ENCODE measurements at places on chromosomes 11 and 22. TPM values are rescaled to one million over a fixed set of nuclear protein-coding genes. Genes with fewer than 3 reads are reported as not detected.
A peak's percentile ranks its signal among the peaks of the same experiment; 100 is the strongest.

- DNase-seq = no peak
Observed at GRCh38 chr11:133480722-133481121, 51.6 kb downstream of the OPCML start.

Gene EFCAB6
- total RNA-seq = 0.15 TPM

Gene DNAJB7
- total RNA-seq = not detected

- DNase-seq = no peak
Observed at GRCh38 chr11:90635151-90635550, 412.3 kb upstream of the CHORDC1 start.

DNA sequence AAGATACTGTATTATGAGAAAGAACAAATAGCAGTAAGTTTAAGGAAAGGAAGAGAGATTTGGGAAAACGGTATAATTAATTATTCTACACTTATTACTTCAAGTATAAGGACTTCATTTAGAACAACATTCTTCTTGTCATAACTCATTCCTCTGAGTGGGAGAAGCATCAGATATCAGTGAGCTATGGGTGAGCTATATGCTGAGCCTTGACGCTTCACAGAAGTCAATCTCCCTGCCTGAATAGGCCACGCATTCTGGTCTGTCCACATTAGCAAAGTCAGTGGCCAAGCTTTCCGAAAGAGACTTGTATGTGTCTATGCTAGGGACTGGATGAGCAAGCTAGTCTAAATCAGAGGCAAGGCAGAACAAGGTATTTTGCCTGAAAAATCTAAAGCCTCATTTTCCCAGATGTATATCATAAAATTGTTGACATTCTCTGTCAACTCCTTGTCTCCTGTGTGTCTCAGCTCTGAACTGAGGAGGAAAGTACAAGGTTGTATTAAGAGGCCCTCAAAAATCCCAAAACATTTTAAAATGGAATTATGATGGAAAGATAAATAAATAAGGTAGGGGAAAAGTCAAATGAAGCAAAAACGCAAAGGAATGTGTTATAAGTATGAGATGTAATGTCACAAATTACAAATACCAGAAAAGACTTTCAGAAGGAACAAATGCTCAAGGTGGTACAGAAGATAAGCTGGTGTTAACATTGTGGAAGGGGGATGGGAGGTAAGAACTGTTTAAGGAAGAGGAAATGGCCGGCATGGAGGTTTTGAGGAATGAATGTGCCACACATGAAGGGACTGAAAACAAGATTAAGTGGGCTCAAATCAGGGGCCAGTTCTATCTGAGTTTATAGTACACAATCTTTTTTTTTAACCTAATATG, 1.4 kb downstream of the OR52N2 start:
- DNase-seq = no peak

- DNase-seq = no peak
Observed at GRCh38 chr11:121538054-121538453, 85.3 kb upstream of the SORL1-AS1 start.

DNA sequence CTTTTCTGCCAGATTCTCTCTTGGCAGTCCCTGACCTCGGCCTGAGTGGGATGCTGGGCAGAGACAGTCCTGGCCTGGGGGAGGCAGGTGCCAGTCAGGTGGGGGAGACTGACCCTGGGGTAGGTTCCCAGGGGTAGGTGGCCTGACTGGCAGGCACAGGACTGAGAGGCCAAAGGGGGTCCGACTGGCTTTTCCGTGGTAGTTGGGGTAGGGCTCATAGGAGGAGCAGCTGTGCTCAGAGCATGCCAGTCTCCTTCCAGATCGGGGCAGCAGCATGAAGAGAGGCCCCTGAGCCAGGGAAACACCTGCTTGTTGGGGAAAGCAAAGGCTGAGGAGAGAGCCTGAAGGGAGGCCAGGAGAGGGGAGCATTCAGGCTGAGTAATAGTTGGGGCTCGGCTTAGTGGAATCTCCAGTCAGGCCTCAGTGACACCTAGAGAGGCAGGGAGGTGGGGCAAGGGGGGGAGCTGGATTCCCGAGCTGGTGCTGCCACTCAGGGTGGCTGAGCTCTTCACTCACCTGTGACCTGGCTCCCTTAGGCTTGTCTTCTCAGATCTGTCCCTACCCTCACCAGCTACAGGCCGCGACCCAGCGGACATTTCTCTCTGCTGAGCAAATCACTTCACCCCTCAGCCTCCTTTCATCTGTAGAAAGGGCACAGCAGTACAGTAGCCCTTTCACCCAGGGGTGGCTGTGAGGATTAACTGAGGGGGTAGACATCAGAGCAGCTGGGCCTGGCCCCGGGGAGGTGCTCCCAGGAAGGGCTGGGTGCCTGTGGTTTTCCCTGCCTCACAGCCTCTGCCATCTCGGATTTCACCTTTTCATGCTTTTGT, 26.2 kb downstream of the MCM5 start:
- DNase-seq = no peak

DNA sequence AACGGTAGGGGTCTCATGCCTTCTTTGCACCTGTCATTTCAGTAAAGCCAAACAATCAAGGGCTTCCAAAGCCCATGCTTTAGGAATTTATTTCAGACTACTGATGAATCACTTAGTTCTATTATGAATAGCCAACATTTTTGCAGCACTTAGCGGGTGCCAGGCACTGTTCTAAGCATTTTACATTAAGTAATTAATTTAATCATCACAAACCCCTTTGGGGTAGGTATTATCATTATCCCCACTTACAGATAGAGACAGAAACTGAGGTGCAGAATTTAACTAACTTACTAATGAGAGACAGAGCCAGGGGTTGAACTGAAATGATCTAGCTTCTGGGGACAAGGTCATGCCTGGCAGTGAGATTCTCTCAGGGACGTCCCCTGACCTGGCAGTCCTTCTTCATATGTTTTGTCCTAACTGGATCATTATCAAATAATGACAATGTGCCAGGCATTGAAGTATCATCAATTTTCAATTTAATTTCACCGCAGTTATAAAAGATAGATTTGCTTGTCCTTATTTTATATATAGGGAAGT, 31.7 kb upstream of the NAV2 start:
- DNase-seq = no peak

DNA sequence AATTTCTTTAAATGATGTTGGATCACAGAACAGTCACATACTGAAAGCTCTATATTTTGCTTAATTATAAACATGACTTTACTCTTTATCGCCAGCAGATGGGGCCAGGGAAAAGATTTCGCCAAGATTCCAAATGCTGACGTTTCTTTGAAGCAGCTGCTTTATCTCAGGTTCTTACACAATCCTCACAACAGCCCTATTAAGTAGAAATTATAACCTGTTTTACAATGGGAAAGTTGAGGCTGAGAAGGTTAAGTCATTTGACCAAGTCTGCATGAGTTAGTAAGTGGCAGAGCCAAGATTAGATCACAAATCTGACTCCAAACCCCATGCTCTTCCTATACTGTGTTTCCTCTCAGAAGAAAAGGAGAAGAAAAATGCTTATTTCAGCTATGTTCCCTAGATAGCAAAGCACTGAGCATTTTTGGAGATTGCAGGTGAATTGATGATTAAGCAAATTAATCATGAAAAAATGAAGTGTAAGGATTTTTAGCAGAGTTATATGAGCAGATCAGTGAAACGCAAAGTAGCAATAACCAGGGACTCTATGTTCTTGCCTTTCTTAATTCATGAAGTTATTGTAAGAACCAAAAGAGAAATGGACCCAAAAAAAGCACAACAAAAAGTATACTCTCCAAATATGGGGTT, 79.0 kb downstream of the AASDHPPT start:
- DNase-seq = no peak

Gene FAM181B
- total RNA-seq = not detected

Gene NPAS4
- total RNA-seq = 0.27 TPM

- no peak for DNase-seq
Observed at GRCh38 chr11:35786188-35786587, 123.6 kb downstream of the TRIM44 start.

- DNase-seq = no peak
Observed at GRCh38 chr22:46445771-46446420, 91.5 kb downstream of the CELSR1 start.

- DNase-seq = no peak
Observed at GRCh38 chr11:45423475-45424120, 137.5 kb upstream of the SYT13 start.

DNA sequence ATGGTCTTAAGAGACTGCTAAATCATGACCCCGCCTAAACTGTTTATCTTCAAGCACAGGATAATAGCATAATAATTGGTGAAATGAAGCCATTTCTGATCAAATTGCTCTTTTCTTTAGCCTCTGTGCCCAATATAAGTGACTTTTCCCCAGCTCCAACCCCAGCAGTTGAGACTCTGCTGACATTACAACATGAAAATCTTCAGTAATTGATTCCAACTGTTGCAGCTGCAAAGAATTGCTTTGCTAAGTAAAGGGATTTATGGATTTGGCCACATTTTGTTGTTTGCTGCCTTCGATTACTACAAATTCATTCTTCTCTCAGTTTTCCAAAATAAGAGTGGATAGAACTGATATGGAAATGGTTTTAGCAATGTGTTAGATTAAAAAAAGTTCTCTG, 576.7 kb upstream of the LRRC4C start:
- DNase-seq = no peak

GRCh38 chr11:10856689-10857458, 979 bp downstream of the ZBED5 start:
- peak; percentile 36 for DNase-seq

DNA sequence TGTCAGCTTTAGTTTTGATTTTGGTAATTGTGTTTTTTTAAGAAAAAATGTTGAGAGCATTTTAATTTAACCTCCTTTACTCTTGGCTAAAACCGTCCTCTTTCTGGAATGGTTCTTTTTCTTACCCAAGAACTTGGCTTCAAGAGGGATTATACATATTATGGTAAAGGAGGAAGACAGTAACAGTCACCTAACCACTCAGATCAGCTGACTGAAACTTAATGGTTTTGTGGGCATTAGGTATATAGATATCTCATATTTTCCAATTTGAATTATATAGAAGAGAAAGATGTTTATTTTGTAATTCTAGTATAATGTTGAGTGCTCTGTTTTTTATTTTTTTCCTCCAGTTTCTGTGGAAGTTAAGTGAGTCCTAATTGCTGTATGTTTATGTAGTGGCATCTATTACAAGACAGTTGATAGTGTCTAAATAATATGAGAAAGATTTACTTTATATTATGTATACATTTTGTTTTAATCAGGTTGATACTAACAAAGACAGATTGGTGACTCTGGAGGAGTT, 36.6 kb upstream of the NCR3LG1 start:
- DNase-seq = no peak

Gene TSPAN18
- total RNA-seq = 22.9 TPM

Gene PLCB3
- total RNA-seq = 12.4 TPM

DNA sequence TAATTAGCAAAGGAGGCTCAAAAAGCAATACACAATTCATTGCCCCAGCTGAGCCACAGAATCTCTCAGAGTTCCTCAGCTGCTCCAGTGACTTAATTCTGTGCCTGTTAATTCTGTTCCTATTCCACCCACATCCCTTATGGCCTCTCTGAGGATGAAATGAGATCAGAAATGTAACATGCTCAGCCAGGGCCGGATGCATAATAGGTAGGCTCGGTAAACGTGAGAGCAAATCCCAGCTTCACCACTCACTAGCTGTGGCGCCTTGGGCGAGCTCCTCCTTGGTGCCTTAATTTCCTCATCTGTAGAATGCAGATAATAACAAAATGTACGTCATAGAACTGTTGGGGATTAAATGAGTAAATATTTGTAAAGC, 42.8 kb upstream of the DKK3 start:
- no peak for DNase-seq

Gene OR52E8
- not detected for total RNA-seq

GRCh38 chr11:92751594-92751993, 217.9 kb upstream of the MTNR1B start:
- DNase-seq = no peak

DNA sequence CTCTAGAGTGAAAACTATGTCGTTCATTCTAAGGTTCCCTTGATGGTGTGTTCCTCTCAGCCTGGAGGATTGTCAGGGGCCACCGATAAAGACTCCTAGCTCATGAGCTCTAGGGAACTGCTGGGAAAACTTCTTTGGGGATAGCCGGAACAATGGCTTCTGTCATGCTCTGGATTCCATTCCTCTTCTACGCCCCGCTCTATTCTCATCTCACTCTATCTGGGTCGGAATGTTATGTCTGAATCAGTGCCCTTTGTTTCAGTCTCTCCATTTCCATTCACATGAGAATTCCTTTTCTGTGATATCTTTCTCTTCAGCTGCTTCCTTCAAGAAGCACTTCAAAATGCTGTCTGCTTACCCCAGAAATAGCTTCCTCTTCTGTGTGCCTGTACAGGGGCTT, 16.9 kb upstream of the SLCO2B1 start:
- DNase-seq = no peak

GRCh38 chr11:40444151-40444550, 1015.3 kb downstream of the LRRC4C start:
- DNase-seq = no peak

DNA sequence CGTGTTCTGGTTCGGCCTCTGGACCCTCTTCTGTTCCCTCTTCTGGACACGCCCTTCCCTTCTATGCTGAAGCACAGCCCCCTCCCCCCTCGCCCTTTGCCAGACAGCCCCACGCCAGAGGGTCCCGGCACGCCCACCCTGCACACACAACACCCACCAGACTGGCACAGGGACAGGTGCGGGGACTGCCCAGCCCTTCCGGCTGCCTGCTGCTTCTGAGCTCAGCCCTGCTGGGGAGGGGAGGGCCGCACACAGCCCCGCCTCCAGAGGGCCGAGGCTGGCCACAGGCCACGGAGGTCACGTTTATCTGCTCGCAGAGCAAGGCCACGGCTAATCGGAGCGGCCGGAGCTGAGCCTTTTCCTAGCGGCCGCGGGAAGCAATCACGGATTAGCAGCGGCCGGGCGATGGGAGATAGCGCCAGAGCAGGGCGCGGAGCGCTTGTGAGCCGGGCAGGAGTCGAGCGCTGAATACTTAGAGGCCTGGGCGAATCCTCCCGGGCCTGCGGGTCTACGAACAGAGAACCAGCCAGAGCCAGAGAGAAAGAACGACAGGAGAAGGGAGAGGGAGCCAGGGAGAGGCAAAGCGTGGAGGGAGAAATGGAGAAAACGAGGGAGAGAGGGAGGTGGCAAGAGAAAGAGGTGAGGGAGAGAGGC, 21.5 kb downstream of the OTUB1 start:
- no peak for DNase-seq
